ENCODE measurements at places on chromosomes 2 and 18.

- no peak for DNase-seq
Observed at GRCh38 chr18:13239171-13239956, 20.8 kb downstream of the LDLRAD4 start.

DNA sequence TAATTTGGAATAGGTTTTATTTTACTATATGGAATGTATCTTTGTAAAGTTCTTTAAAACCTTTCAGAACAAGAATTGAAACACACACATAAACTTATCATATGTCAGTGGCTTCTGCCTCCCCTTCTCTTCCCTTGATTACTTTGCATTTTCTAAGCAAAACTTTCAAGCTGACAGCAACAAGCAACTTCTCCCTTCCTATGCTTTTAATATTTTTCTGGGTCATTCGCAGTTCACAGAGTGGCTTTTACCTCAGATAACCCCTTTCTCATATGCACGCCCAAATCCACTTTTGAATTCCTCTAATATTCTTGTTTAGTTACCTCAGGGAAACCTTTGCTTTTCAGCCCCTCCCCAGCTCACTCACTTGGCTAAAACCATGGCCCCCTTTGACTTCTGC lies 36.7 kb upstream of the CDC42EP3 start:
- DNase-seq, result no peak

DNA sequence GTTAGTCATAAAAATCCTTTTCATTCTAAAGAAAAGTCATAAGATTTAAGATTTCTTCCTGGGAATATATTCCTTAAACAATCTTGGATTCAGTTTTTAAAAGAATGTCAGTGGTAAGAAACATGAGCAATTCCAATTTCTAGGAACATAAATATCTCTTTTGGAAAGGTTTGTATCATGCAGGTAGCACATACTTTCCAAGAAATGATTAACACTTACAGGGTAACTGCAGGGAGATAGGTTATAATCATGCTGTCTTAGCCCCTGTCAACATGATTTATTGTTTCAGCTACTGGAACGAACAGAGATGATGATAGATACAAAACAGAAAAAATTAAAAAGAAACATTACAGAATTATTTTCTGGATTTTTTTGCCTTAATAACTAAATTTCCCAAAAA lies 1537.7 kb downstream of the LRP1B start:
- DNase-seq, result no peak

GRCh38 chr2:191961556-191961955 lies 114.7 kb upstream of the CAVIN2 start:
- no peak for DNase-seq

GRCh38 chr2:63029058-63029457 lies 21.6 kb upstream of the OTX1 start:
- no peak for DNase-seq
